Activated CD4-positive, alpha-beta T cell treated with anti-CD3 and anti-CD28 coated beads, Interleukin-2, Interleukin-4, amounts not matched to agents 100 ng/mL and 50 ng/mL, durations not matched to agents 16 hours and 8 hours (primary cell): ENCODE measurements at places on chromosomes 6 and 20.

DNA sequence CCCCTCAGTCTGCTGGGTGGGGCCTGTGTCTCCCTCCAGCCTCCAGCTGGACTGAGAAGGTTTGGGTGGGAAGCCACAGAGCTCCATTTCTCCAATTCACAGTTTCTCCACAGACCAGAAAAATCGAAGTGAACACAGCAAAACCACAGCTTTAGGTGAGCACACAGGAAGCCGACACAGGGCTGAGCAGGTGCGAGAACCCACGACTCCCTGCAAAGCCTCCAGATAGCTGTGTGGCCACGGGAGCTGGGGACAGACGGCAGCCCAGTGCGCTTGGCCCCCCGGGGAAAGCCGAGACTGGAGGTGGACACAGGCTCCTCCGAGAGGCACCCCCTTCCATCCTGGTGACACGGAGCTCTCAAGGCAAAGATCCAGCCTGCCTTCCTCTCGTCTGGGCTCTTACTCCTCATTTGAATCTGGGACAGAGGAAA is 29.0 kb upstream of the MPC1 start:
- no peak for DNase-seq

DNA sequence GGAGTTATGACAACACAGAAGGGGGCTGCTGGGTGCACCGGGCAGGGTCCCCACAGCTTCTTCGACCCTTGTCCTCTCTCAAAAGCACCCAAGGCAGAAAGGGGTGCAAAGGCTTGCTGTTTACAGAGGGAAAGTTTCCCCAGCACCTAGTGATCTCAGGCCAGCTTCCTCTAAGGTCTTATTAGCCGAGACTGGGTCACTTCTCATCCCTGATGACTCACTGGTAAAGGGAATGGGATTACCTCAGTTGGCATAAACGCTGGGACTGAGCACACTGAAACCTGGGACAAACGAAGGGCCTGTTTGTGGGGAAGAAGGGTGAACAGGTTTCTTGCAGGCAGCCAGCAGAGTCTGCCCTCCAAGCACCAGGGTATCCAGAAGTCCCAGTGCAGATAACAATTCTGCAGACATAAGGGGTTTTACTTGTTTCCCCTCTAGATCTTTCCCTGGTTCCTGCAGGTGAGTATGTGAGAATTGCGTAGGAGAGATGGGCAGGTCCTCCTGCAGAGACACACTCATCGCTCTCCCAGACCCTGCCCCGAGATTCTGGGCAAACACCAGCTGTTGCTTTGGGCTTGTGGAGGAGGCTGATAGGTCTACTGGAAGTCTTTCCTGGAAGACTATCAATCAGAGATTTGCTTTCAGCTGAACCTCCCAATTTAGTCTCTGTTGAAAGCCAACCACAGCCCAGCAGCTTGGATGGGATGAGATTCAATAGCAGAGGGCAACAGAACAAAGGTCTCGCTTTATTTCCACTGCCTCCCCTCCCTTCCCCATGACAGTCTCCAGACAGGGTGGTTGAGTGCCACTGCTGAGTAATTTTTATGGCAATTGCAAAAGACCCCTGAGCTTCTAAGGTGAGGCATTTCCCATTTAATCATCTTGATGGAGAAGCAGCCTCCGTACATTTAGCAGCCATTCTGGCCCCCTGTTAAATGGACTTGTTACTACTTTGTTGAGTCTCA is 25.7 kb downstream of the KCNG1 start:
- DNase-seq, result no peak

DNA sequence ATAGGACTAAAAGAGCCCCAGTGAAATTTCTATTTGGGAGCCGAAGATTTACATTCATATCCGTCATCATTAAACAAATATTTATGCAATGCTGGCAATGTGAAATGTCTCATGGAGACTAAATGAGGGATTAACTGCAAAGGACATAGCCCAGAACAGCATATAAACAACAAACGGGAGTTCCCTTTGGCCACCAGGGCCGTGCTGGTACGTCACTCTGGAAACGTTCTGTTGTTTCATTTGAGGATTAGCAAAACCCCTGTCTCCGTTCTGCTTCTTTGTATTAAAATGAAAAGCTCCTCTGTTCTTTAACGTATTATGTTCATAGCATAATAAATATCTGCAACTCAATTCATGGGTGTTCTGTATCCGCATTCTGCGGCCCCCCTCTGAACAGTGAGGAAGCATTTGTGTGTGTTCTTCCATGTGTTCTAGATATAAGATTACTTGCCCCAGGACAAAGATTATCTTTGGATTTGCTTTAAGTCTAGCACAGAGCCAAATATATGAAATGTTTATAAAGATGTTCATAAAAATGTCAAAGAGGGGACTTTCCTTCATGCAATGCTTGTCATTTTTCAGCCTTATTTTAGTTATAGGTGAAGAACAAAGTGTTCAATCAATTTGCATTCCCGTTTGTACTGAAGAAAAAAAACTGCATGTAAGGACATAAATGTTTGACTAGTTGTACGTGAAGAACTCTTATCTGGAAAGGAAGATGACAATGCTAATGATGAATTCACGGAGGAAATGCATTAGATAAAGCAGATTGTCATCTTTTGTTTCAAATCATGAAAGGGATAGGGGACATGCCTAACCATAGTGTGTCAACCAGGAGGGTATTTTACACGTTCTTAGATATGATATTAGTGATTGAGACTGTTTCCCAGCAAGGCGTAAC is 90.0 kb upstream of the TNFAIP3 start:
- no peak for DNase-seq

DNA sequence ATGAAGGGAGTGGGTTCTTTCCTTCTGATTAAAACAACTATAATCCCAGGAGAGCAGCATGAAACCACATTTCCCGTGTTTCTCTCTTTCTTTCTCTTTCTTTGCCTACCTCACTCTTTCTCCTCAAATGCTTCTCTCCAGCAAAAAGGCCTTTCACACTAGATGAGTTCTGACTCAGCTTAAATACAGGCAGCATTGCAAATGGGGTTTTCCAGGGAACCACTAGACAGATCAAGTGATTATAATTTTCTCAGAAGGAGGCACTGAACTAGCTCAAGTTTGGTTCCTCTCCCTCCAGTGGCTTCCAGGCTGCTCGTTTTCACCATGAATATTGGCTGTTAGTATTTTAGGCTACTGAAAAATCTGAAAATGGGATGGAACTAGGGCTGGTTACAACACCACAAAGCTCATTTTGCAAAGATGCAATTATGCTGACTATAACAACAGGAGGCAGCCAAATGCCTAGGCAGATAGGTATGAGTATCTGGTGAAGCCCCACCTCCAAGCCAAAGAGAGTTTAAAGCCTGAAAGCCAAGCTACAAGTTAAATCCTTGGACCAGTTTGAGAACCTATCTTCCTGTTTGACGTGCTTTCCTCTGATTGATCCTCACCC is 260.0 kb downstream of the MMUT start:
- DNase-seq, result no peak

GRCh38 chr6:45378334-45378926 is 696 bp upstream of the SUPT3H start:
- peak; percentile 40 for DNase-seq

DNA sequence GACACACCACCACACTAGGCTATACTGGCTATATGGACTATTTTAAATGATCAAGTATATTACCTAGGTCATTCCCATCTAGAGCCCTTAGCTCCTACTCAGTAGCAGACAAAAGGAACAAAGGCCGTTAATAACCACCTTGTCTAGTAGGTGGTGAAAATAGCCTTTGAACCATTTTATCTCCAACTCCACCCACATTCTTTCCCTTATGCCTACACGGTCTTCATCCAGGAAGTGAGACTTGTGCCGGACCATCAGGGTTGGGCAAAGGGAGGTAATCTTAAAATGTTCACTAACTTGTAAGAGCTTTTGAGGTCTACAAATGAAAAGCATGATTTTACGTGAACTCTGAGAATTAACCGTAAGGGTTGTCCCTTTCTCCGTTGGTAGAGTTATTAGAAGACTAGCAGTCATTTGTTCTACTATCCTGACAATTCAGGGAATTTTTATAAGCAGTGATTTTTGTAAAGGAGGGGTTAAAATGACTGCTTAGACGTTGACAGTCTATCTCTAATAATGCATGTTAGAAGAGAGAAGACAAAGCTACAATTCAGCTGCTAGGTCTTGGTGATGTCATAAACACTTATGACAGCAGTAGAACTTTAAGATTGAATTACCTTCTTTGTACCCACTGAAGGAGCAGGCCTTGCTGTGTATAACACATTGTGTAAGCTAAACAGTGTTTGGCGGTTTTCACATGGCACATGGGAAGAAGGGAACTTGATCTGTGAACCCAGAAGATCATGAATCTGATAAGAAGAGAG is 371.8 kb upstream of the JAG1 start:
- DNase-seq, result no peak

DNA sequence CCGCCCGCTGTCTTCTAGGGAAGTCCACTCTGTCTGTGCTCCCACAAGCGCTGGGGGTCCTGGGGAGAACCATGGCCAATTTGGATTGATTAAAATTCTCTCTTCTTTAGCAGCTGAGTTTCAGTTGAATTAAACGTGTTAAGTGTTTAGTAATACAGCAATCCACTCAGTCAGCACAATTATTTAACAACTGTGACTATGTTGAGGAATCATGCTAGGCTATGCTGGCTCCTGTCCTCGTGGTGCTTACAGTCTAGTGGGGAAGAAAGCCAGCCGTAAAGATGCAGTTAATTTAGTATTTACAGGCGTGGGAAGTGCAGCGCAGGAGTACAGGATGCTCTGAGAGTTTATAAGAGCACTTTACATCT is 88.9 kb upstream of the FOXP4 start:
- no peak for DNase-seq

GRCh38 chr6:167111597-167111996 is 11.3 kb upstream of the CCR6 start:
- DNase-seq, result no peak

- DNase-seq, result no peak
Measured at GRCh38 chr6:150290429-150290828, 78.4 kb upstream of the IYD start.

DNA sequence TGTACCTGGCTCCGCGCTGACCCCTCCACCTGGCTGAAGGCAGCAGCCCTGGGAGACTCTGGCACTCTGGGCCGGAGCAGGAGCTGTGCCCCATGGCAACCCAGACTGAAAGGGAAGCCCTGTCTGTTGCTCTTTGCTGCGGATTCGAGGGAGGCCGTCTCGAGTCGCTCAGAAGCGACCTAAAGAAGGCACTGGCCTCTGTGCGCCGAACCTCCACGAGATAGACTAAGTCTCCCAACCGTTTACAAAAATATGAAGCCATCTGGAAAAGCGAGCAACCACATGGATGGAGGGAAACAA is 10.5 kb upstream of the TBX18 start:
- no peak for DNase-seq

DNA sequence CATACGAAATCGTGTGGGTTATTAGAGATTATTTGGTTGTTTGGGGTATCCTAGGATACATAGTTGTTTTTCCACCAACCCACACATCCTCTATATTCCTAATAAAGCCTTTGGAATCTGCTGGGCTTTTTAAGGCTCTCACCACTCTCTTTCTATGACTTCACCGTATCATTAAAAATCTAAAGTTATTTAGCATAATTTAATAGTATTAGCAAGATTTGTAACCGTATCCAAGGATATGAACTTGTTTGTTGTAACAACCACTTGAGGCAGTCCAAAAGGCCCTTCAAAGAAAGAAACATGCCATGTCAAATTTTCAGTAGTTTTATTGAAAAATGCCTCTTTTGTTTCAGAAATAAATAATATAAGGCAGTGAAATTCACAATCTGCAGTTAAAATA is 121.8 kb downstream of the COL12A1 start:
- DNase-seq, result no peak

DNA sequence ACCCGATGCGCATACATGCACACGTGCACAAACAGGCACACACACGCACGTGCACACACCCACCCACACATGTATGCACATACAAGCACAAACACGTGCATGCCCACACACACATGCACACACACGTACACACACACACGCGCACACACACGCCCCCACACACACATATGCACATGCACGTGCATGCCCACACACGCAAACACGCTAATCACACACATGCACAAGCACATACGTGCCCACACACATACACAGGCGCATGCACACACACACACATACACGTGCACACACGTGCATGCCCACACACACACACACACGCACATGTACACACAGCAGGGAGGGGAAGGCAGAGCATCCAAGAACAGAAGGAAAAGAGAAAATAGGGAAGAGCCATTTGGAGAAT is 26.8 kb upstream of the CHRNA4 start:
- DNase-seq, result no peak

DNA sequence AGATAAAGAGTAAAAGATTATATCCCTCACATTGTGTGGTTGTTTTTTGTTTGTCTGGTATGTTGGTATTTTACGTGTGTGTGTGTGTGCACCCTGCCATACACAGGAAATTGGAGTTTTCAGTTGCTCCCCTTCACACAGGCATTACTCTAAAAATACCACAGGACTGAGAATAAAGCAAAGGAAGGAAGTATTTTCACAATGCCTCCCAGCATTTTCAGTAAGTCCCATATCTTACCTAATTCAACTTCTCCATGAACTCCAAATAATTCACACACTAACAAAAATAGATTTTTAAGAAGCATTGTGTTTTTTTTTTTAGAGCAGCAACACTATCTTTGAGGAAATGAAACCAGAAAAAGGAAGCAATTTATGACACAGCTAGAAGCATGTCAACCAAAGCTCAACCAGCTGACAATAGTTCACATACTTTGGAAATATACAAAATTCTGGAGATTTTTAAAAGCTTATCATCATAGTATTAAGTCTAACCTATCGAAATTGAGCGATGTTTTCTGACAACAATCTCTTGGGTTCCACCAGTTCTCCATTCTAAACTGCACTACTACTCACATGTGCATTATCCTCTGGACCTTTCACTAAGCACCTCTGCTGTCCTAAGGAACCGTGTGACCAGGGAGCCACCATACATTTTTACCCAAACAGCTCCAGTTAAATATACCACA is 2.1 kb downstream of the UBE2J1 start:
- peak; percentile 19 for DNase-seq

GRCh38 chr6:170346649-170347048 is 40.1 kb downstream of the FAM120B start:
- DNase-seq, result peak; percentile 42

DNA sequence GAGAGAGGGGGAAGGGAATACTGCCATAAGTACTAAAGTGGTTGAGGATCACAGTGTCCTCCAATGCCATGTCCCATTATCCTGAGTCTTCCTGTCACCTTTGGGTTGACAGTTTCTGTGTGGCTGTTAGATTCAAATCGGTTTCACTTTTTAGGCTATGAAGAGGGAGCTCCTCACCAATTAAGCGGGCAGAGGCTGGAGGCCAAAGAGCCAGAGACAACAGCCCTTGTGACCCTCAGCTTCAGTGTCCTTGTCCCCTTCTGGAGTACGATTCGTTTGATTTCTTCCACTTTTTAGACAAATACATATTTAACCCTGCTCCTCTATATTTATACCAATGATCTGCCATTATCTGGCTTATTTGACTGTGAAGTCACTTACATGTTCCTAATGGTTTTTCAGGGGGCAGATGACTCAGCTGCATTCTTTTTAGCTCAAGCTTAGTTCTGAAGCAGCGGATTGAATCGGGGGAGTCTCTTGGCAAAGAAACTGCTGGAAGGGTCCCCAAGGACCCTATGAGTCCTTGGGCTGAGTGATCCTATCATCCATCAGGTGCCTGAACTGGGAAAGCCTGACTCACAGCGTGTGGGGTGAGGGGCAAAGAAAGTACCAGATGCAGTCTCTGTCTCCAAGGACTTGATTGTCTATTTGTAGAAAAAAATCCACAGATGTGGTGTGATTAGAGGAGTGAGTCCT is 18.2 kb downstream of the FERMT1 start:
- DNase-seq, result no peak
